Hematopoietic multipotent progenitor cell treated with erythropoietin and hydrocortisone succinate and interleukin-3 and kit ligand, for 4 days (in vitro differentiated cells): ENCODE measurements at places on chromosomes 11 and 22.

DNA sequence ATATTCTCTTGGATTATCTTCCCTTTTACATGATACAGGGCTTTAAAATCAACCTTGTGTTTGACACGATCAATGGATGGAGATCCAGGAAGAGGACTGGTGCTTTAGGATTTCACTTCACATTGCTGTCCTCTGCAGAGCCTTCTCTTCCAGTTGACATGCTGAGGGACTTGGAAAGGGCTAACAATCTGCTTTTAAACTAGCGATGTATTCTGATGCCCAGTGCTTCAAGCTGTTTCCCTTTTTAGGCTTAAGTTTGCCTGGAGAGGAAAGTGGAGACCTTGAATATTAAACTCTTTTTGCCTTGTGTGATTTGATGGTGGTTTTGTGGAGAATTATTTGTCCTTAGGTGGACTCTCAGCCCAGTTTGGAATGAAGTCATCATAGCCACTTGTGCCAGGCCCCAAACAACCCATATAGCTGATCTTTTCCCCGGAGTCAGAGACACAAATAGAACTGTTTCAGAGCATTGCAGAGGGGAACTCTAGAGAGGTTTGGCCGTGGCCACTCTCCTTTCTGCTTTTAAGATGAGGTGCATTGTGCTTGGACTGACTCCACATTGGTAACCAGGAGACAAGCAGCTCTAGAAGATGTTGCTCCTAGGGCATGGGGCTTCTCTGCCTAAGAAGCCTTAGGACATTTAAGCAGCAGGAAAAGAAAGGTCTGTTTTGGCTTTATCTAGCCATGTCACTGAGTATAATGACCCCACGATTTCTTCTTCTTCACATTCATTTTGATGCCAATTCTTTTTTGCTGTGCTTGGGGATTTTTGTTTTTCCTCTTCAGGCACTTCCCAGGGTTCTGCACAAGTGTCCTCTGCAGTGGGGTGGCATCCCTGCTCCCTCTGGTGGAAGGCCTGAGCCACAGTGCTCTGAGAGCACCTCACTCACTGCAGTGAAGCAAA, 152.8 kb downstream of the NCAM1 start:
- peak; percentile 32 for DNase-seq

DNA sequence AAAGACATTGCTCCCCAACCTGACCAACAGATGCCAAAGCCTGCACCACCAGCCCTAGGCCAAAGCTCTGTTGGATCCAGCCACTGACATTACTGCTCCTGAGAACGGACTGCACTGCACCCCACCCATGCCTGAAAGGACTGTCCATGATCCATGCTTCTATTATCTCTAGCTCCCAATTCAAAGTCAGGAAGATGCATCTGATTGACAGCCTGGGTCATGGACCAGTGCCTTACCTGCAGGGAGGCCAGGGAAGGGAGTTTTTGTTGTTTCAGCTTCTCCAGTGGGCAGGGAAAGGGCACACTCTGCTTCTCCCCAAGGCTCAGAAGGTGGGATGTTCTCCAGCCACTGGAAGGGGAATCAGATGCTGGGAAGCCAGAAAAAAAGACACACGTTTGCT, 4.8 kb upstream of the PRDM11 start:
- no peak for DNase-seq

GRCh38 chr11:76610871-76611475, 59.6 kb downstream of the LRRC32 start:
- peak; percentile 51 for DNase-seq

GRCh38 chr22:31707519-31707918, 42.4 kb downstream of the PRR14L start:
- DNase-seq = no peak

- DNase-seq = peak; percentile 44
These were observed 4.7 kb upstream of the TTC36 start for GRCh38 chr11:118522571-118523072.

GRCh38 chr11:10588904-10589303, 20.4 kb upstream of the LYVE1 start:
- peak; percentile 85 for DNase-seq

DNA sequence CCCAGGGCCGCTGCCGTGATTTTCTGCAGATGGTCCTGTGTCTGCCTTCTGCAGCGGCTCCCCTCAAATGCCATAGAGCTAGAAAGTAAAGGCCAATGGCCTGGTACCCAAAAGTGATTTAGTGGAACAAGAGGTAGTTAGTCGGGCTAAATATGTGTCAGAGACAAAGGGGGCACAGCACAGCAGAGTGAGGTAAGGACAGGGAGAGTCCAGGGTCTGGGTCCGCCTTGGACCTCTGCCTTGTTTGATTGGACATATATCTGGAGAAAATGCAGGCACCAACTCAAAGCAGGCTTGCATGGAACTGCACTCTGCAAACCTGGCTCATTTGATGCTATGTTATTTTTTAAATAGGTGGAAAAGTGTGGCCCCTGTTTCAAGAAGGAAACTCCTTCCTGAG, 249.6 kb upstream of the B3GAT1 start:
- DNase-seq = no peak

- no peak for DNase-seq
These were observed at the start of gene MYO7A for GRCh38 chr11:77127920-77128691. Gene MYO7A, plus strand, starts transcription at chr11:77128246. Its CDS starts 2,389 bp downstream, at chr11:77130635.

GRCh38 chr11:103546236-103546635, 437.0 kb downstream of the DYNC2H1 start:
- DNase-seq = no peak

DNA sequence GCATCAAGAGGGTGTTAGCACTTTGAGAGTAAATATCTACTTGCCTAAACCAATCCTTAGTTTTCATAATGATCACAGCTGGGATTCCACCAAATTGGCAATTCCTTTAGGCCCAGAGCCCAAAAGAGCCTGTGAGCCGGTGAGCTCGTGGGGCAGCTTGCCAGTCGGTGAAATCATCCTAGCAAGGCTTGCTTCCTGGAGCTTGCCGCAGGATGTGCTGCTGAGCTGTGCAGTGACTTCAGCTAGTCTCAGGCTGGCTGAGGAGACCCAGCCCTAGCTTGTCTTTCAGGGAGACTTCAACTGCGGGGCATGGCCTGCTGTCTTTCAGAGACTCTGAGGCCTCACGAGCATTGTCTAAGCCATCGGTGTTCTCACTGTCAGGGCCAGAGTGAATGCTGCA, 73.6 kb upstream of the SUSD2 start:
- DNase-seq = no peak

- no peak for DNase-seq
These were observed 15.5 kb upstream of the RASD2 start for GRCh38 chr22:35524966-35525686.

GRCh38 chr22:43535336-43535735, 123.5 kb downstream of the MPPED1 start:
- no peak for DNase-seq

DNA sequence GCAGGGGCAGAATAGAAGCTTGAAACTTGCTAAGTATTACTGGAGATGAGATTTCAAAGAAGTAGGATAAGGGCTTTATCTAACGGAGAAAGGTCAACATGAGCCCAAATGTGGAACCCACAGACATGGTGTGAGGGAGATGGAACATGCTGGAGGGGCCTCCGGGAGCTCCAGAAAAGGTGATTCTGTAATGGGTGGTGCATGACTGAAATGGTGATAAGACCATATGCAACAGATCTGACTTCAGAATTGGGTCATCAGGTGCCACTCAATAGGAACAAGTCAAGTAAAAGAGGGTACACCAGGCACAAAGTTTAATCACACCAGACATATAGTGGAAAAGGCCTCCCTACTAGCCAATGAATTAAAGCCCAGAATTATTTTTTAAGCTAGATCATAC, 7.9 kb upstream of the CEP295 start:
- no peak for DNase-seq

DNA sequence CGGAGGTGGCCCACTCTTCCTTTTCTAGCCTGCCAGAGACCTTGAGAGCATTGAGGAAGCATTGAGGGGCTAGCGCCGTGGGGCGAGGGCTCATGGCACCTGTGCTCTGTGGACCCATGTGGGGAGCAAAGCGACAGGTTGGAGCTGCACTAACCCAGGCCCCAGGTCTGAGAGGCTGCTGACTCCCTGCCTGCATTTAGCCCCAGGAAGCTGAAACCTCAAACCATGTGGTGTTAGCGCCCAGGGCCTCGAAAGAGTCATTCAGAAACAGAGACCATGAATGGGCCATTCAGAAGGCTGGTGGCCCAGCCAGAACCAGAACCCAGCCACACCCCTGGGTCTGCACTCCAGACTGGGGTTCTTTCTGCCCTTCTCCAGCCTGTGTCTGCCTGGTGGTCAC, 88.6 kb downstream of the BCR start:
- DNase-seq = no peak

- no peak for DNase-seq
These were observed 82.6 kb downstream of the MN1 start for GRCh38 chr22:27719036-27719347.

DNA sequence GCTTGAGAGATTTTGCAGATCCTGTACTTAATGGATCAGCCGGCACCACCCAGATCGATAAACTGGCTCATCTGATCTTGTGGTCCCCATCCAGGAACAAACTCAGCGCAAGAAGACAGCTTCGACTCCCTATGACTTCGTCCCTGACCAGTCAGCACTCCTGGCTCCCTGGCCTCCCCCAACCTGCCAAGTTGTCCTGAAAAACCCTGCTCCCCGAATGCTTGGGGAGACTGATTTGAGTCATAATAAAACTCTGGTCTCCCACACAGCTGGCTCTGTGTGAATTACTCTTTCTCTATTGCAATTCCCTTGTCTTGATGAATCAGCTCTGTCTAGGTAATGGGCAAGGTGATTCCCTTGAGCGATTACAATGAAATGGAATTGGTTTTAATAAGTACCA, 29.5 kb downstream of the OR2AG2 start:
- no peak for DNase-seq

DNA sequence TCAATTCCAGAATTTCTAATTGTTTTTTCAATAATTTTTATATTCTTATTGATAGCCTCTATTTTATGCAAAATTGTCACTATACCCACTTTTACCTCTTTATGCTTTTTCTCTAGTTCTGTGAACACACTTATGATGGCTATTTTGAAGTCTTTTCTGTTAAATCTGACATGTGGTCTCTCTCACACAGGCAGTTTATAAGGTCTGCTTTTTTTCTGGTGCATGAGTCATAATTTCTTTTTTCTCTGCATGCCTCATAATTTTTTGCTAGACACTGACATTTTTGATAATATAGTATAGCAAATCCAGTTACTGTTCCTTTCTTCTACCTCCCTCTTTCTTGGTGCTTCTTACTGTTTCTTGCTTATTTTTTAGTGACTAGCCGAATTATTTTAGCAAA, 36.0 kb downstream of the ZBTB44 start:
- peak; percentile 17 for DNase-seq

- peak; percentile 26 for DNase-seq
These were observed 8.9 kb downstream of the SULT4A1 start for GRCh38 chr22:43853328-43853931.

DNA sequence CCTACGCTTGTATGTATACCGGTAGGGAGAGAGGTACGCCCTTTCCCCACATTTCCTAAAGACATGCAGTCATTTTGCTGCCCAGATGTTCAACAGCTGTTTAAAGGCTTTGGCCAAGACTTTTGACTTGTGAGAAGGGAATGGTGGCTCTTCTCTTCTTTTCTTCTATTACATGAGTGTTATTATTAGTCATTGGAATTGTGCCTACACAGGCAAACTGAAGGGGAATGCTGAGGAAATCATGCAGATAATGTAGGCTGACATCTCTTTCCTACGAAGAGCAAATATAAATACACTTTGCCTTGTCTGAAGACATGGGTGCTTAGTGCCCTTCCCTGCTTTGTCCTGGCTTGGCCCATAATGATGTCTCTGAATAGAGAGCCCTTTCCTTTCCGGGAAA, 194.3 kb upstream of the NARS2 start:
- DNase-seq = no peak

GRCh38 chr22:35315141-35315854, 15.6 kb downstream of the TOM1 start:
- DNase-seq = no peak

GRCh38 chr11:46159680-46160079, 38.4 kb upstream of the PHF21A start:
- DNase-seq = no peak

DNA sequence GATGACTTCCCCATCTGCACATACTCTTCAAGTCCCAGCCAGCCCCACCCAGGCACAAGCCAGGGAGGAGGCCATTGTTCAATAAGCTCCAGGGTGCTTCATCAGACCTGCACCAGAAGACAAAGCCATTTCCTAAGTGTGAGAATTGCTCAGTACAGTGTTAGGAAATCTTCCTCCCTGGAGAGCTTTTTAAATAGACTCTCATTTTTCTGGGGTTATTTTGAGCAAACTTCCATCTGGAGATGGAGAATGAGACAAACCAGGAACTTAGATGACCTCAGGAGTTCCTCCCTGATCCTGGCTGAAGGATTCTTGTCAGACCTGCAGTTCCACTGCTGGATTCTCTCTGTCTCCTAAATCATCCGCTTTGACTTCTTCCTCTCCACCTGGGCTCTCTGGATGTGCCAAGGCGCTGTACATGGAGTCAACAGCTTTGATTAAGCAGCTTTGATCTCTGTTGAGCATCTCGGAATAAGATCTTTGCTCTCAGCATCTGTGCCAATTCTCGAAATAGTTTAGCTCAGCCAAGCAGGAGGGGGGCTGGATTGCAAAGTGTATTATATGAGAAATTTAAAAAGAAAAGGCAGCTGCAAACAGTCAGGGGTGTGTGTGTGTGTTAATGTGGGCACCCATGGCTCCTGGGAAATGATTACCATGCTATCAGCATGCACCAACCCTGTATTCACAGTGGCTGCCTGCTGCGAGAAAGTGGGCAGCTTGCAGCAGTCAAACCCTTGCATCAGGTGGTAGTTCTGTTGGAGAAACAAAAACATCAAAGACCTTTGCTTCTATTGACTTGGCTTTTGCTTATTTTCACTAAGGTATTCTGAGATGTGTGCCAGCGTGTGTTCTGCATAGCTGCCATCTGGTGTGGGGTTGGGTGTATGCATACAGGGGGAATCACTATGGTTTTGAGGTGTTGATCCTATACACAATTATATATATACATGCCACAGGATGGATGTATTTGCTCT, 70.2 kb upstream of the NAV2 start:
- DNase-seq = no peak

- no peak for DNase-seq
These were observed 89.0 kb upstream of the CD44 start for GRCh38 chr11:35049859-35050531.

GRCh38 chr11:13291361-13291760, 13.8 kb downstream of the BMAL1 start:
- no peak for DNase-seq

DNA sequence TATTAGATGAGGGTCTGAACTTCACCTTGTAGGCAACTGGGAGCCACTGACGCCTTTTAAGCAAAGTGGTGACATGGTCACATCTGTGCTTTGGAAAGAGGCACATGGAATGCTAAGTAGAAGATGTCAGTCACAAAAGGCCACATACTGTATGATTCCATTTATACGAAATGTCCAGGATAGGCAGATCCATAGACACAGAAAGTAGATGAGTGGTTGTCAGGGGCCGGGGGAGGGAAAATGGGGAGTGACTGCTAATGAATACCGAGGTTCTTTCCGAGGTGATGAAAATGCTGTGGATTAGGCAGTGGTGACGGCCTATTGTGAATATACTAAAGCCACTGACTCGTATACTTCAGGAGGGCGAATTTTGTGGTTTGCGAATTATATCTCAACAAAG, 20.6 kb downstream of the NECTIN1 start:
- no peak for DNase-seq

- no peak for DNase-seq
These were observed 54.0 kb downstream of the BDNF start for GRCh38 chr11:27646051-27646818.

- DNase-seq = no peak
These were observed 7.9 kb downstream of the DDX10 start for GRCh38 chr11:108672786-108673185.
